ENCODE measurements at places on chromosomes 7 and 10.

DNA sequence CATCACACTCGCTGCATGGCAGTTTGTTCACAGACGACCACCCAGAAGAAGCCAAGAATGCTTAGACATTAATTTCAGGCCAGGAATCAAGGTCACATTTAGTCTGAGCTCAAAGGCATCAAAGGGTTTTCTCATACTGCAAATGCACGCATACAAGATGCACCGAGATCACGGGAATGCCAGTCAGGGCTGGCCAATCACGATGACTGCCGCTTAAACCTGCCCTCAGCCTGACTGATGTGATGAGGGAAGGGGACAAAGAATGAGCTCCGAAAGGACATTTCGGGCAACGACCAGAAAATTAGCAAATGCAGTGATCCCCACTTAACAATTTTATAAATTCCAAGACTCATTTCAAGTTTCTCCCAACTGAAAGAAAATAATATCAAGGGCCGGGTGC, 20.2 kb downstream of the CTBP2 start:
- no peak for DNase-seq

- DNase-seq: no peak
Measured at GRCh38 chr7:79615871-79616640, 162.6 kb upstream of the MAGI2 start.

GRCh38 chr7:37493810-37494209, 45.1 kb upstream of the ELMO1 start:
- no peak for DNase-seq

- no peak for DNase-seq
Measured at GRCh38 chr7:142917447-142917846, 16.1 kb downstream of the TRPV5 start.

GRCh38 chr7:10655031-10655430, 318.6 kb upstream of the PHF14 start:
- DNase-seq: no peak

GRCh38 chr7:106059556-106059955, 52.6 kb downstream of the SYPL1 start:
- DNase-seq: no peak

DNA sequence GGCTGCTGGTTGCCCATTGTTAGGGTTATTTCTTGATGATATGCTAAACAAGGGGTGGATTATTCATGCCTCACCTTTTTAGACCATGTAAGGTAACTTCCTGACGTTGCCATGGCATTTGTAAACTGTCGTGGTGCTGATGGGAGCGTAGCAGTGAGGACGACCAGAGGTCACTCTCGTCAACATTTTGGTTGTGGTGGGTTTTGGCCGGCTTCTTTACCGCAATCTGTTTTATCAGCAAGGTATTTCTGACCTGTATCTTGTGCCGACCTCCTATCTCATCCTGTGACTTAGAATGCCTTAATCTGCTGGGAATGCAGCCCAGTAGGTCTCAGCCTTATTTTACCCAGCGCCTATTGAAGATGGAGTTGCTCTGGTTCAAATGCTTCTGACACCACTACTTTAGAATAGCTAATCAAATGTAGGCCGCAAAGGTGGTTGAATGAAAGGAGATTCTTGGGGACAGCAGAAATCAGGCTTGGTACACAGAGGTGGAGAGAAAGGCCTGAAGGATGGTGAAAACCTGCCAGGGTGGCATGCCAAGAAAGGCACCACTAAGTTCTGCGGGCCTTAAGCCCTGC, 17.9 kb upstream of the SMO start:
- no peak for DNase-seq

- DNase-seq: no peak
Measured at GRCh38 chr7:45292481-45292880, 134.9 kb downstream of the RAMP3 start.

DNA sequence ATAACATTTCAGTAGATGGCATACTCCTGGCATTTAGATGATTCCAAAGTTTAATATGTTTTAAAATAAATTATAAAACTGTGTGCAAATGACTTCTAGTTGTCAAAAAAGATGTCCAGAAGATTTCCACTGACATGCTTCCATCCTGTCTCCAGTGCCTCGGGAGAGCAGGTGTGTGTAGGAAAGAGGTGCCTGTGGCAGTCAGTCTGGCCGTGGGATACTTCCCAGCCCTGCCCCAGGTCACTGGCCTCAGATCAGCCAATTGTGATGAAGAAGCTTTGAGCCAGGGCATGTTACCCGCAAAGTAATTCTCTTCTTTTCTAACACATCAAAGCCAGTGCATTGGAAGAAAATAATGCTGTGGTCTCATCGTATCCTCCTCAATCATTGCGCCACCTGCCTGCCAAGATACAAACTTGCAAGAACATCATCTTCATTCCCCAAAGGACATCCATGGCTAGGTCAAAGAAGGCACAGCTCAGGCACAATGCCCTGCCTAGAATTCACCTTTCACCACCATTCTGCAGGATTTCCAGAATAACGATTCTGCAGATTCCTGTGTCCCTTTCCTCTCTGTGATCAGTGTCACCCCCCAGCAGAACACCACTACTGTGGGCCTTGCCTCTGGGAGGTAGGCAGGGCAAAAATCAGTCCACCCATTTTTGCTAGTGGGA, 6.3 kb upstream of the KCNMA1 start:
- no peak for DNase-seq

- DNase-seq: no peak
Measured at GRCh38 chr7:150972023-150972468, 6.1 kb downstream of the KCNH2 start.

- no peak for DNase-seq
Measured at GRCh38 chr7:7424151-7424873, 111.4 kb downstream of the COL28A1 start.

DNA sequence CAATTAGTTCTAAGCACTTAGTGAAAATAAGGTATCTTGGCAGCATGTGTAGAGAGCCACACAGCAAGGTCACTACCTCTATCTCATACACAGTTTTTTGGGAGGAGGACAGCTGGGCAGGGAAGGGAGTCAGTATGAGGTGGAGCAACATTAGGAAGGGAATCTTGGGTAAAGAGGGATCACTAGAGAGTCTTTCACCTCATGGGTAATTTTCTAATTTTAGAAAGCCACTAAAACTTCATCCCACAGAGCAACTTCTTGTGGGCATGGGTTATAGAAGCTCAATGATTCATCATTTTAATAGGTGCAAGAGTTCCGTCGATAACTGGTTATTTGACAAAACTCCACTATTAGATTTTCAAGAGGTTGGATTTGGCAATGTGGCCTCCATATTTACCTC, 2.5 kb downstream of the NRAP start:
- no peak for DNase-seq

GRCh38 chr10:63068246-63068645, 64.9 kb upstream of the NRBF2 start:
- no peak for DNase-seq

GRCh38 chr7:143480501-143480900, 2.8 kb downstream of the TAS2R41 start:
- DNase-seq: no peak

DNA sequence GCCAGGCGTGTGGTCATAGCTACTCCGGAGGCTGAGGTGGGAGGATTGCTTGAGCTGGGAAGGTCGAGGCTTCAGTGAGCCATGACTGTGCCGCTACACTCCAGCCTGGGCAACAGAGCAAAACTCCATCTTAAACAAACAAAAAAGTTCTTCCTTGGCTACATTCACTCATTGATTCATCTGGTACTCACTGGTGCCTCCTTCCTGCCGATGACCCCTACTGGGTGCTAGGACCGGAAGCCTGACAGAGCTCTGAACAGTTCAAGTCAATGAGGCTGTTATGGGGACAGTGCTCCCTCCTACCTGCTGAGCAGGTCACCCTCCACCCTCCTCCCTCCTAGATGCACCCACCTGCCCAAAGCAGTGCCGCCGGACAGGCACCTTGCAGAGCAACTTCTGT, 4.9 kb downstream of the PCOLCE start:
- no peak for DNase-seq

DNA sequence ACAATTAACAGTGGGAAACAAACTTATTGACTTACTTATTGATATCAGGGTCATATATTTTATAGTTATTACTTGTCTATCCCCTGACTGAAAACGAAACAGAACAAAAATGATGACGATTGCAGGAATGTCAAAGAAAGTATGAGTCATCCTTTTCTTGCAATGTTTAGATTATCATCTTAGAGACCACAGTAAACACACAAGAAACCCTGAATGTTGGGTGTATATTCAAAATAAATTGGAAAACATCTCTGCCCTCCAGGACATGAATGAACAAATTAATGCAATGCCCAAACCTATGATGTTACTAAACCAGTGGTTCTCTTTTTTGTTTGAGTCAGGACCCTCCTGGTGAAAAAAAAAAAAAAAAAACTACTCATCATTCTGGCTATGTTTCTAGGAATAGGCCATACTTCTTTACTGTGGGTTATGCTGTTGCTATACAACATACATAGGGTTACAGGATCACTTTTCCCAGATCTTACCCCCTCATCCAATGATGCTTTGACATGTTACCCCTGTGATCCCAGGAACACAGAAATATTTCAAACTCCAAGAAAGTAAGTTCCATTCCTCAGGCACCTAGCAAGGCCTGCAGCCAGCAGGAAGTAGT, 623.4 kb upstream of the IGFBP3 start:
- DNase-seq: no peak

DNA sequence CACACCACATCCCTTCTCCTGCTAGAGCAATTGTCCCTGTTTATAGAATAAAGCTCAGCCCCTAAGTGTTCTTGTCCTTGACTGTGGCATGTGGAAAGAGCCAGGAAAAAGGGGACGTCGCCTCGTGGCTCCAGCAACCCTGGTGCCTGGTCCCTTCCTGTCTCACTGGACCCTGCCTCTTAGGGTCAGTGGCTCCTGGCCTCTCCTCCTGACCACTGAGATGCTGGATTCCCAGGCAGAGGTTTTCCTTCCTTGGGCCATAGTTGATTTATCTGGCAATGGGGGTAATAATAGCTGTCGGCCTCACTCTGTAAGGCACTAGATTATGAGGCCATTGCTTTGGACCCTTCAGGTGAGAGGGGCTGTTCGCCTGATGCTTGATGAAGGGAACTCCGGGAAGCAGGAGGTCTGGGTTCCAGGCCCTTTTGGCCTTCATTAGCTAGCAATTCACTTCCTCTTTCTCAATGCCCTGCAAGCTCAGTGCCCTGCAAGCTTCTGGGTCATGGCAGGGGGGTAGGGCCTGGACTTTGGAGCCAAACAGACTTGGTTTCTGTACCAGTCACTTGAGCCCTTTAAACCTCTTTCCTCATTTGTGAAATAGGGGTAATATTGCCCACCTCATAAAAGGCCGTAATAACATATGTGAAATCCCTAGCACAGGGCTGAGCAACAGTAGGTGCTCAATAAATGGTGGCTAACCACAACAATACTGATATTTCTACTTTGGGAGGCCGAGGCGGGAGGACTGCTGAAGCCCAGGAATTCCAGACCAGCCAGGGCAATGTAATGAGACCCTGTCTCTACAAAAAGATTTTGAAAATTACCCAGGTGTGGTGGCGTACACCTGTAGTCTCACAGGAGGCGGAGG, 1.1 kb downstream of the ASL start:
- no peak for DNase-seq

GRCh38 chr7:155846156-155846555, 33.9 kb upstream of the SHH start:
- DNase-seq: no peak

DNA sequence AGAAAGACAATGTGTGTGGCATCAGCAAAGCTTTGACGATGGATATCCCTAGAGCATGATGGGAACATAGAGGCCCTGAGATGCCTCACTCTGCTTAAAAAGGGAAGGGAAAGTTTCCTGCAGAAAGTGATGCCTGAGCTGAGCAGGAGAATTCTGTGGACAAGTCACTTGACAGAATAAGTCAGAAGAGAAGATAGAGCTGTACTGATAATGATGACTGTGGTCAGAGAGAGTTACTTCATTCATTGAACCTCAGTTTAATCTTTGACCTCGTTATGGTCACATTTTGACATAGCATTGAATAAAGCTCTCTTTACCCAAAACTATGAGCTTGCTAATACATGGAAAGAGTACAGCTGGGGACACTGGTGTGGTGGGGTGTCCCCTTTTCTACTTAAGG, 7.6 kb downstream of the CUBN start:
- no peak for DNase-seq

- DNase-seq: no peak
Measured at GRCh38 chr7:91852263-91852741, 28.2 kb downstream of the MTERF1 start.
